Mammary epithelial cell (primary cell): ENCODE measurements at places on chromosomes 3 and 15. TPM values are rescaled to one million over a fixed set of nuclear protein-coding genes. Genes with fewer than 3 reads are reported as not detected.

Gene ADIPOQ
- total RNA-seq, result not detected in 2 replicates

Gene DNASE1L3
- not detected in 2 replicates for total RNA-seq

Gene MYEF2
- total RNA-seq, result 5.0 and 5.2 TPM in 2 replicates

Gene FGD5
- not detected for total RNA-seq

Gene RHOV
- 0.19 and 0.87 TPM in 2 replicates for total RNA-seq

Gene GPR62
- total RNA-seq, result not detected

Gene CP
- total RNA-seq, result not detected

Gene IRAK2
- total RNA-seq, result 11.2 and 16.9 TPM in 2 replicates

Gene SLC22A13
- total RNA-seq, result 0.67 TPM

Gene CASR
- total RNA-seq, result not detected in 2 replicates

Gene DLL4
- under 0.01 TPM for total RNA-seq

Gene NSMCE3
- total RNA-seq, result 10.2 TPM

Gene TMEM212
- not detected for total RNA-seq

Gene SOX14
- not detected in 2 replicates for total RNA-seq

Gene SPSB4
- total RNA-seq, result not detected in 2 replicates

Gene NANOGP8
- not detected for total RNA-seq

Gene GOLGA8O
- total RNA-seq, result 0.33 TPM

Gene LIPC
- total RNA-seq, result not detected

Gene GUCA1C
- total RNA-seq, result not detected
